Natural killer cell treated with Interleukin-12 subunit alpha and Interleukin-12 subunit beta and Interleukin-15 and Interleukin-18, amount 100 ng/mL, for 72 hours (primary cell): ENCODE measurements at places on chromosomes 1 and 21. TPM values are rescaled to one million over a fixed set of nuclear protein-coding genes. Genes with fewer than 3 reads are reported as not detected.

Gene TMPRSS3
- 0.19 TPM for total RNA-seq

Gene LENEP
- total RNA-seq: 0.48 TPM

Gene HSPG2
- total RNA-seq: 0.20 TPM

Gene DSCAM
- total RNA-seq: not detected

Gene OR2L2
- 0.12 TPM for total RNA-seq

Gene ATP6V1G3
- total RNA-seq: not detected

Gene CRYAA
- total RNA-seq: not detected

Gene GUCA2B
- total RNA-seq: not detected

Gene SAMD11
- not detected for total RNA-seq

Gene RUNX3
- total RNA-seq: 177 TPM

Gene HMCN1
- 1.4 TPM for total RNA-seq

Gene IFI44L
- 1.4 TPM for total RNA-seq

Gene H6PD
- total RNA-seq: 15.1 TPM

Gene AADACL3
- not detected for total RNA-seq

Gene CYP4A11
- not detected for total RNA-seq

Gene CLDN17
- total RNA-seq: not detected

Gene FLG2
- total RNA-seq: not detected

Gene SYT6
- total RNA-seq: not detected

Gene SPSB1
- 1.4 TPM for total RNA-seq

Gene TEKT2
- not detected for total RNA-seq

Gene LMX1A
- not detected for total RNA-seq

Gene TMEM200B
- not detected for total RNA-seq

Gene TNFRSF4
- 56.8 TPM for total RNA-seq
